ENCODE measurements at places on chromosomes 4 and X.

- DNase-seq: no peak
These were observed 637 bp downstream of the AR start for GRCh38 chrX:67544281-67545035.

DNA sequence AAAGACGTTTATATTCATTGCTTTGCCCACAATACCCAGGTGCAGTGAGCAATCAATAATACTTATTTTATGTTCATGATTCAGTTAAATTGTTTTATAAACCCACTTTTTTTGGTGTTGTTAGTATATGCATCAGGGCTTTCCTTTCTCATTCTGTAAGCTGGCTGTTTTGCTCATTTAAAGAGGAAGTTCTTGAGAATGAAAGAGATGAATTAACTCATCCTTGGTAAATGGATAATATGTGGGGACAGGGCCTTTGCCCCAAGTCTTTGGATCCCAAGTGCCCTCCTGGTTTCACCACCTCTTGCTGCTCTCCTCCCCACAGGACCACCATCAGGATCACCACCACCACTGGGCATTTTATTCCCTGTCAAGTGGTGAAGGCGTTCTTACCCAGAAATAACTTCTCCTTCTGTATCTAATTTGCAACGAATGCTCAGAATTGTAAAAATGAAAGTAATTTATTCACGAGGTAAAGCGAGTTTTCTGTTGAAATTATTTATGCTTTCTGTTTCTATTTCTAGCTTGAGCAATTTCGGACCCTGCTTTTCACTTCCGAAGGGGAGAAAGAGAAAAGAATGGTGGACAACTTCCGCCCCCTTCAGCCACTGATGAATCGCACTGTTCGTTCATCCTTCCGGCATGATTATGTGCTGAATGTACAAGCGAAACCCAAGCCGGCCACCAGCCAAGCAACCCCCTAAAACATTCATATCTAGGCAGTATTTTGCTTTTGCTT lies 8.2 kb upstream of the ZRSR2 start:
- DNase-seq: no peak

GRCh38 chr4:47167081-47168035 lies 136.0 kb downstream of the GABRB1 start:
- DNase-seq: no peak

GRCh38 chr4:76626686-76627465 lies 191.8 kb downstream of the SHROOM3 start:
- no peak for DNase-seq

- DNase-seq: no peak
These were observed 8.4 kb downstream of the ARX start for GRCh38 chrX:25007059-25008053.

DNA sequence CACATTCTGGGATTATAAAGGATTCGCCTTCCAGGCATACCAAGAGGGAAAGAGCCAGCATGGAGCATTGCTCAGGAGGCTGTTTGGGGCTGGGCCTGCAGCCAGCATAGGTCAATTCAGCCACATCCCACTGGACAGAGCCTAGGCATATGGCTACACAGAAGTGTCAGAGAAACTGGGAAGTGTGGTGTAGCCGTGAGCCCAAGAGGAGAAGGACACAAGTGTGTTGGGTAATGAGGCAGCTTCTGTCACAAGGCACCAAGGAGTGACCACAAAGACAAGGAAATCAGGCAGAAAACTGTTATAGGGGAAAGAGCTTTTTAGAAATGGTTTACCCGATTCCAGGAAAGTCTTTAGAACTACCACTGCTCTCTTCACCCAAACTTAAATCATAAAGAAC lies 178.6 kb upstream of the TBL1X start:
- DNase-seq: no peak

DNA sequence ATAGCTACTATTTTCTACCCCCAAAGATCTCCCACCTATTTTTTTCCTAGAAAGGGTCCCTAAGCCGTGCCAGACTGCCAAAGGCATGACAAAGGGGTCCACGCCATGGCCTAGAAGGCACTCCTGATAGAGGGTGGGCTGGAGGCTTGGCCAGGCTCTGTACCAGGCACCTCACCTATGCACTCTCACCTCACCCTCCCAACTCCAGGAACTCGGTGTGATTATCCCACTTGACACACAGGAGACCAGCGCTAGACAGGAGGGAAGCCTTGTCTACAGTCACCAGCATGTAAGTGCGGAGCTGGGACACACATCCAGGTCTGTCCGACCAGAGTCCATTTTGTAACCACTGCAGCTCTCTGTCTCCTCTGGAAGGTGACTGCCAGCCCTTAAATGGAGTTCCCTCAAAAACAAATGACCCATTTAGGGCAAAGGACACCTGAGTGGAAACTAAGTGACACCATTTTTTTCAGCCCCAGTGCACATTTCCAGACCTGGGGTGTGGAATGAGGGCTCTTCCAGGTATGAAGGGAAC lies 106.4 kb downstream of the RTL5 start:
- no peak for DNase-seq

DNA sequence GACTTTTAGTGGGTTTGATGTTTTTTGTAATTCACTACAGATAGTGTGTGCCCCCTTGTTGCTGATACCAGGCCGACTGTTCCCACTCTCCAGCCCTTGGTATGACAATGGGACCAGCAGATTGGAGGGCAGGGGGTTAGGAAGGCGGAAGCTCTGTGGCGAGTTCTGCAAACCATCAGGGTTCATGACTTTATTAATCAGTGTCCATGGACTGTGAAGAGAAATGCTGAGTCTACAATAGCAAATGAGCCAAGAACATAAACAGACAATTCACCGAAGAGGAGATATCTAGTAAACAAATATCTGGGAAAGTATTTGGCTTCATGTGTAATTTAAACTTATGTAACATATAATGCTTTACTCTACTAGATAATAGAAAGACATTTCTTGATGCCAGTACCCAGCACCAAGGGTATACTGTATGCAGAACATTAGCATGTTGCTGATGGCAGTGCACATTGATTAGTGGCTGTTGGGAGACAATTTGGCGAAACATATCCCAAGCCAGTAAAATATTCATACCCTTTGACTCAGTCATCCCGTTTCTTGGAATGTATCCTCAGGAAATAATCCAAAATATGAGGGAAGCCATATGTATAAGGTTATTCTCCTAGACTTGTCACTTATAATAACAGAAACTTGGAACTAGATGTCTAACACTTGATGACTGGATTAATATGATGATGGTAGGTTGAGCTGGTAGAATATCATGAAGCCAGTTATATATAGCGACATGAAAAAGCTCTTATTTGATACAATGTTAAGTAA lies 169.4 kb downstream of the PTTG2 start:
- DNase-seq: no peak

- DNase-seq: no peak
These were observed 65.3 kb upstream of the CCSER1 start for GRCh38 chr4:90061881-90062280.

GRCh38 chrX:16061296-16061695 lies 62.1 kb upstream of the GRPR start:
- no peak for DNase-seq

DNA sequence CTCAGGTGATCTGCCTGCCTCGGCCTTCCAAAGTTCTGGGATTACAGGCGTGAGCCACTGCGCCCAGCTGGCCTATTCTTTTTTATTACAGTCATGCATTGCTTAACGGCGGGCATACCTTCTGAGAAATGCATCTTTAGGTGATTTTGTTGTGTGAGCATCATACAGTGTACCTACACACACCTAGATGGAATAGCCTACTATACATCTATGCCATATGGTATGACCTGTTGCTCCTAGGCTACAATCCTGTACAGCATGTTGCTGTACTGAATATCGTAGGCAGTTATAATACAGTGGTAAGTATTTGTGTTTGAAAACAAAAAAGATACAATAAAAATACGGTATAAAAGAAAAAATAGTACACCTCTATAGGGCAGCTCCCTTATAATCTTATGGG lies 6.0 kb downstream of the STAG2 start:
- DNase-seq: no peak

DNA sequence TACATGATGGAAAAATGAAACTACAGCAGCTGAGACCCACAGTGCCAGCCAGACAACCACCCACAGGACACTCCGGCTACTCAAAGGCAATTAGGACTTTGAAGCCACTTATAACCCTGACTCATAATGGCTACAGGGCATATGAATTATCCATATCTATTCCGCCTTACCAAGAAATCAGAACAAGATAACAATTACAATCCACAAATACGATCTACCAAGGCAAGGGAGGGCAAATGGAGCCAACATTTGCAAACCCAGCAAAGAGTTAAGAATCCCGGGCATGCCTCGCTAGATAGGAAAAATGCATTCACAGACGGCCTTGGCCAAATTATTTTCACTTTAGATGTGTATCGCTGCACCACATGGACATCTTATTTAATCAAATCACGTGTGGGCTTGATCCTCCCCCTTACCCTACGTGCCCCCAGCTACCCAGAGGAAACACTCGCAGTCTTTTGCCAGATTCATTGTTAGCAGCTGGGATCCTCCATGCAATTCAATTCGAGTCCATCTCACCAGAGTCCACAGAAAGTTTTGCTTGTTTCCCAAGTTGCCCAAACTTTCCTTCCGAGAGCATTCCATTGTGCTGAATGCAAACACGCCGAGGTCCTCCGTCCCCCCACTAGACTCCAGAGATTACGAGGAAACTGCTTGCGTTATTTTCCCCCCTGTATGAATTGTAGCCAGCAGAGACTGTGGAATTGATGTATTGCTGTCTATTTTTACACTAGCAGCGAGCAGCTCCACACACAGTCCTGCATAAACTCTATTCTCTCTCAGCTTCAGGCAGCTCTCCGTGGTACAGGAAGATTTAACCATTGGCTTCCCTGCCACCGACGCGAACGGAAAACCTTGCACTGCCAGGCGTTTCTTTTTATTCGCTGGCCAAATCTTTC lies 1.2 kb downstream of the PPARGC1A start:
- peak; percentile 28 for DNase-seq

DNA sequence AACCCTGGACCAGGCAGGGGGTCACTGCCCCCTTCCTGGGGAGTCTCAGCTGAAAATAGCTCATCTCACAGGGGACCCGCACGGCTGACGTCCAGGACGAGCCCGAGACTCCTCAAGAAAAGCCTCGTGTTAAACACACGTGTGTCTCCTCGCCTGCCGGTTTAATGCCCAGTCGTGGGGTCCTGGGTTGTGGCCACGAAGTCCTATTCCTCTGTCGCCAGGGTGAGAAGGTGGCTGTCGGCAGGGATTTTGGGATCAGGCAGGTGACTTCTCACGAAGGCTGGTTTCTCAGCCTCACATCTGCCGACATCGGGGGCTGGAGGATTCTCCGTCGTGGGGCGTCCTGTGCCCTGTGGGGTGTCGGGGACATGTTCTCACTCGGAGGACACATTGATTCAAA lies 44.3 kb upstream of the PPP2R3B start:
- DNase-seq: no peak

- no peak for DNase-seq
These were observed 129.1 kb downstream of the RCHY1 start for GRCh38 chr4:75385106-75385505.

- DNase-seq: no peak
These were observed 598.8 kb upstream of the FRG1 start for GRCh38 chr4:189341881-189342280.
